Activated CD4-positive, alpha-beta memory T cell treated with anti-CD3 and anti-CD28 coated beads, Interleukin-2, amount 10 ng/mL, durations not matched to agents 7 days and 5 days (primary cell): ENCODE measurements at places on chromosomes 5 and 9.

DNA sequence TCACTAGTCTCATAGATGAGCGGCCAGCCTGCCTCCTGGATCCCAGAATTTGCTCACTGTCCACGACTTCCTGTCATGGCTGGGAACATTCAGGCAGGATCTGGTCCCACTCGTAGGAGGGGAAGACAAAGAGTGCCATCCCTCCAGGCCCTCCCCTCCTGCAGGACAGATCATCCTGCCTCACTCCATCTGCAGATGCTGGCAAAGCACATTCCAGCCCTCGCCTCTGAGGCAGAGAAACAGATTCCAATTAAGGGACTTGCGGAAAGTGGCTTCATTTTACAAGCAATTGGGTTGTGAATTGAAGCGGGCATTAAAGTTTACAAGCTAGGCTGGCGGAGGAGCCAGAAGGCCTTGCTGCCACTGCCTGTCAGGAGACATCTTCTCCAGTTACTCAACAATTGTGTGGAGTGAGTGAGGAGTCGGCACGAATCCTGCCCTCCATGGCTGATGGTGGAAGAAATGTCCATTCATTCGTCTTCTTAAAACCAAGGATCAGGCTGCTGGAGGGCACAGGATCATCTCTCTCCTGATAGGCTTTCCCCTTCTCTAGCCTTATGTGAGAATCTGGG, 41.8 kb upstream of the KCNMB1 start:
- DNase-seq, result no peak

DNA sequence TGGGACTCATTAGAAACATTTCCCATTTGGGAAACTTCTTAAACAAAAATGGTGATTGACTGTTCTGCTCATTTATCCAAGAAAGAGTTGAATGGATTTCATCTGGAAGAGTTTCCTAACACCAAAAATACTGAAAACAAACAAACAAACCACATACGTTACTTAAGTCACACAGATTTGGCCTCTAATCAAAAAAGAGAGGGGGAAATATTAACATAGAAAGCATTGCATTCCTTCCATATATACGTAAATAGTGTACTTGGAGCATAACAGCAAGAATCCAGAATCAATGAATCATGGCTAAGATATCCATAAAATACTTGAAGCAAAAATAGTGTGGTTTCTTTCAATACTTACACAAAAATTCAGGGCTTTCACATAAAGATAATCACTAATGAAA, 189.8 kb upstream of the MAP3K1 start:
- DNase-seq, result no peak

DNA sequence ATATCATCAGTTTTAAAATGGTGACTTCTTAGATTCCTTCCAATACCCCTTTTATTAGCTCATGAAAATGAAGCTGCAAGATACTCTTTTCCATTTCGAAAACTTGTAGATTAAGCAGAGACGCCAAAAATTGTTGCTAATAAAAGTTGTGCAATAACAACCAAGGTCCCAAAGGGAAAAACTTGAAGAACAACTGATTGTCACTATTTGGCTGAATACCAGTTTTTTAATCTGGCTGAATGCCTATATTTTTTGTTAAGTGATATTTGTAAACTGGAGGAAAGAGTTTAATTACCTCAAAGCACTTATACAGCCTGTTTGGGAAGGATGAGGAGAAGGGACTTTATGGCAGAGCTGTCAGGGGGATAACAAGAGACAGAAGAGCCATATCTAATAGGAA, 14.6 kb downstream of the C5orf58 start:
- DNase-seq, result no peak

DNA sequence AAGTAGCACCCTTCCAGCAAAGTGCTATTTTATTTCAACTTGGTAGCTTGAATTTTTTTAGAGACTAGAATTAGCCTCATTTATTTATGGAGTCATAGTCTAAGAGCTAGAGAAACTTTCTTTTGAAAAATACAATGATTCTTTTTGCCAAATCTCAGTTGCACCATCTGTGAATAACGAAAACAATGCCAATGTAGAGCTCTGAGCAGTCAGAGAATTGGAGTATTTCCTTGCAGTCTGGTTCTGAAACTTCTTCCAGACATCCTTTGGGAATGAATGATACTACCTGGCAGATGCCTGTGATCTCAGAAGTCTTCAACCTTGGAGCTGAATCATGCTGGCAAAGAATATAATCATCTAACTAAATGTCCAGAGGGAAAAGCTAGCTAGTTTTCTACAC, 511.5 kb upstream of the CYLC2 start:
- no peak for DNase-seq

- no peak for DNase-seq
Measured at GRCh38 chr9:89872913-89873707, 268.3 kb downstream of the GADD45G start.

DNA sequence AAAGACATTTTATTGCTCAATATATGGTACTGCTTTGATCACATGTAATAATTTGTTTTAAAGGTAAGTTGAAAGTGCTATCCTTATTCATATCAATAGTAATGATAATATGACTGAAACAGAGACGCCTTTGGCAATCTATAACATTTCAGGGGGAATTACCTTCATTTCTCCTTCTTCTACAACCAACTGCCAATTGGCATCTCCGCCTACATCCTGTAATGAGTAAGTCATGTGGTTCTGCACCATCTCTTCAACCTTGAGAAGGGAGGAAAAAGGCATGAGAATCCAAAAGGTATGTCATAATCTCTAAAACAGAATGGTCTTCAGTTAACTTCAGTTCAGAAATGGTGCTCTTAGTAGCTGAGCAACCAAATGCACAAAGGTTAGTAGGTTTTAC, 52.4 kb downstream of the HMGCR start:
- no peak for DNase-seq

- DNase-seq, result no peak
Measured at GRCh38 chr5:130017173-130017572, 112.9 kb downstream of the CHSY3 start.

DNA sequence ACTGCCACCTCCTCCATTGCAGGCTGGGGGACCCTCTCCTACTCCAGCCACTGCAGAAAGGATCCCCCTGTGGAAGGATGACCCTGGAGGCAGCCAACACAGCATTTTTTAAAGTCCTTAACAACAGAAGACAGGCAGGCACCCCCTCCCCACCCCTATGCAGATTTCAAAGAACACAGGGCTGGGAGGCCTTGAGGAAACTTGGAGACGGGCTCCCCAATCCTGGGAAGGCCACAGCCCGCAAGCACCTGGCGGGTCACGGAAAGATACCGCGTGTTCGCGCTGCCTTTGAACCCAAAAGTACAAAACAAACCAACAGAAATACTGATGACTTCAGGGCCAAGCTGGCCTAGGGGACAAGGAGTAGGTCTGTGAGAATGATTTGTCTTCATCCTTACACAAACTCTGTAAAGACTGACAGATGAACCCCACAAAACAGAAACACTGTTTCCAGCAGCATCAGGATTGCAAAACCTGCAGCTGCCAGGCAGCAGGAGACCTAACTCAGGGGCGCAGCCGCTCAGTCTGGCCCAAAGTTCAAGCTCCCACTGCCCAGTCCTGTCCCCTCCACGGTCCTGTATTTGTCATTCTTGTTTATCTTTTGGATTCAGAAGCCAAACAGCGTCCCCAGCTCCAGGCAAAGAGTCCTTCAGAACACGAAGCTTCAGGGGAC, 13.8 kb downstream of the VAV2 start:
- DNase-seq, result no peak

DNA sequence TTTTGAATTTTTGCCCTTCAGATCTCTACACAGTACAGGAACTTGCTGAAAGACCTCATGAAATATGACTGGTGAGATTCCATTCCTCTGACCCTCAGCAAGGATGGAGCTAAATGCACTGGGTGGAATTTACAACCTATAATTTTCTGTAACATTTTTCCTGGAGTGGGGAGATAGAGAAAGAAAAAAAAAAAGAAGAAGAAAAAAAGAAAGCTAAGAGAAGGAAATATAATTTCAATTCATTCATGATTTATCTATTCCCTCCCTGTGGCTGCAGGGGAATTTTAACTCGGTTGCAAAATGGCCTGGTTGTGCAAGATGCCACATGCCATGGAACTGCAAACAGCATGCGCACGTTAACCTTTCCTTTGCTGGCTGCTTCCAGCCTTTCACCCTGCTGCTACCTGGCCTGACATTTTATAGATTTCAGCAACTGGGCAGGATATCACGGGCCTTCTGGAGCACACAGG, 155.4 kb downstream of the FSTL4 start:
- DNase-seq, result no peak

DNA sequence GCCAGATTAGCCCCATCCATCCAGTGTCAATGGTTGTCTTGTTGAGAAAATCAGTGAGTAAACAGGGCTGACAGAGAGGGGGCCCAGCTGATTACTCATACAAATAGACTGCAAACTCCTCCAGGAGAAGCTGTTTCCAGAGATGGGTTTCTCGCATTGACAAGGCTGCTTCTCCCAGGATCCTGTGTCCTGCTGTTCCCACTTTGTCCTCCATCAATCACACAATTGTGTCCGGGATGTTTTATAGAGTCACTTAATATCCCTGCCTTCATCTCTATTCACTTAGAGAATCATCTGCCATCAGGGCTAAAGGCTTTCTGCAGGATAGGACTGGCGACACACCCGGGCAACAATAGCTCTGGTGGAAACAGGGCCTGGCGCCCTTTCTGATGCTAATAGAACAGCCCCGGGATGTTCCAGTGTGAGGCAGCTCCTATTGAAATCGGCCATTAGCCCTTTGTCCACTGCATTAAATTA, 71.7 kb upstream of the TBCA start:
- DNase-seq, result no peak

DNA sequence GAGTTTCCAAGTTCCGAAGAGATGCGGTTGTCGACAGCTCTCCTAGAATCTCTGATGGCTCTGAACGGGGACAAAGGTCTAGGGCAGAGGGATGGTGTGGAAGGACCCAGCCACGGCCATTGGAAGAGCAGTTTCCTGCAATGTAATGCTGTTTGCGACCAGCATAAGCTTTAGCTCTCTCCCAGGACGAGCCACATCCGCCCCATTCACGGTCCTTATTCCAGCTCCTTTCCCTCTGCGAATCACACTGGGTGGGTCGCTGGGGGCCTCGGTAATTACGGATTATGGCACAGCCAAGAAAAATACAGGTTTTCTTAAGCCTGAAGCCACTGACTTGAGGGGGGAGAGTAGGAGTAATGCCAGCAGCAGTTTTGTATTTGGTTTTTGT, 22.7 kb downstream of the ANXA2R start:
- DNase-seq, result peak; percentile 55

- DNase-seq, result no peak
Measured at GRCh38 chr9:105118636-105119035, 125.8 kb upstream of the SLC44A1 start.

- DNase-seq, result no peak
Measured at GRCh38 chr9:90046317-90046861, 441.6 kb downstream of the GADD45G start.

GRCh38 chr9:114053246-114054005, 24.7 kb downstream of the AMBP start:
- DNase-seq, result peak; percentile 6

DNA sequence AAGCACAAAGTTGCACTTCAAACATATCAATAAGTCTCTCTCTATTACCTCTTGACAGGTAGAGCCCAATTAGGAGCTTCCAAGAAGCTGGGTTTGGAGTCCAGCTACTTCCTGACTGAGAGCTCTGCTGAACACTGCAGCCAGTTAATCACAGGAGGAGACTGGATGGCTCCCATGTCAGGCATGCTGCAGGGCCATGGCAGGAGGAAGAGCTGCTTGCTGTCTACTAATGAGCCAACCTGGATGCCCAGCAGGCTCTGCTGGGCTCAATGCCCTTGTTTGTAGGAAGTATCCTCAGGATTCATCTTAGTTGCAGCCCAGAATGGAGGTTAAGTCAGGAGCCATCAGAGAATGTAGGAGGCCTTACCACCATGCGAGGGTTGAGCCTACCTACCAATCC, 91.9 kb downstream of the TMEM215 start:
- DNase-seq, result no peak

DNA sequence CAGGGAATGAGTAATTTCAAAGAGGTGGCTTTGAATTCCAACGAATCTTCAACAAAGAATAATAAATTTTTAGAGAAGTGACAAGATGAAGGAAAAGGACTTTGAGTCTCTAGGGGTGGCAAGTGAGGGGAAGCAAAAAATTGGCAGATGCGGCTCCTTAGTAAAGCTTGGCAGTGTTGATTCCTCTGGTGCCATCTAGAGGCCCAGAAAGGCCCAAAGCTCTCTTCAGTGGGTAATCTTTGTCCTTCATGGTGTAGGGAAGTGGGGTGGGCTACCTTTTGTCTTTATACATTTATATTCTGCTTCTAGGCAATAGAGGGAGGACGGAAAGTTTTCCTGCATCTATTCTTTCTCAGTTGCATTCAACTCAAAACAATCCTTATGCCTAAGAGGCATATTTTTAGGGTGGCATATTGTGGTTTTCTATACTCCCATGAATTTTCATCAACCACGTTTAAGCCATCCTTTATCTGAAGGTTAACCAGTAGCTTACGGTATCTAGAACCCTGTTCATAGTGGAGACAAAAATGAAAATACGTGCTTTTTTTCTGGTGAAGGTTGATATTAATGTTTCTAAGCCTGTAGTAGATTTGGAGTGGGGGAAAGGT, 17.5 kb upstream of the ROPN1L start:
- DNase-seq, result no peak

DNA sequence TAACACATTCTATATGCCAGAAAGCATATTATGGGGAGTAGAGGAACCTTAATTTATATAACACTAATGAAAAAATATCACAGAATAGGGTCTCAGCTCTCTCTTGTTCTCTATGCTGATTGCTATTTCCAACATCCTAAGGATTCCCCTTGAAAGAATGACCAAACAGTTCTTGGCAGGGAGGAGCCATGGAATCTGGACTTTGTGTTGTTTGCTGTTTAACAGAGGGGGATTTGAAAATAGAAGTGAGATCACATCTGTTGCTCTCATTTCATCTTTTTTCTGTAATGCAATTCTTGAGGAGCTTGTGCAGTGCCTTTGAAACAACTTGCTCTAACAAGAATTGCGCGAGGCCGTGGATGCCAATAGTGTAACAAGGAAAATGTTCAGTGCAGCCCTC, 755.3 kb downstream of the TLE1 start:
- no peak for DNase-seq

DNA sequence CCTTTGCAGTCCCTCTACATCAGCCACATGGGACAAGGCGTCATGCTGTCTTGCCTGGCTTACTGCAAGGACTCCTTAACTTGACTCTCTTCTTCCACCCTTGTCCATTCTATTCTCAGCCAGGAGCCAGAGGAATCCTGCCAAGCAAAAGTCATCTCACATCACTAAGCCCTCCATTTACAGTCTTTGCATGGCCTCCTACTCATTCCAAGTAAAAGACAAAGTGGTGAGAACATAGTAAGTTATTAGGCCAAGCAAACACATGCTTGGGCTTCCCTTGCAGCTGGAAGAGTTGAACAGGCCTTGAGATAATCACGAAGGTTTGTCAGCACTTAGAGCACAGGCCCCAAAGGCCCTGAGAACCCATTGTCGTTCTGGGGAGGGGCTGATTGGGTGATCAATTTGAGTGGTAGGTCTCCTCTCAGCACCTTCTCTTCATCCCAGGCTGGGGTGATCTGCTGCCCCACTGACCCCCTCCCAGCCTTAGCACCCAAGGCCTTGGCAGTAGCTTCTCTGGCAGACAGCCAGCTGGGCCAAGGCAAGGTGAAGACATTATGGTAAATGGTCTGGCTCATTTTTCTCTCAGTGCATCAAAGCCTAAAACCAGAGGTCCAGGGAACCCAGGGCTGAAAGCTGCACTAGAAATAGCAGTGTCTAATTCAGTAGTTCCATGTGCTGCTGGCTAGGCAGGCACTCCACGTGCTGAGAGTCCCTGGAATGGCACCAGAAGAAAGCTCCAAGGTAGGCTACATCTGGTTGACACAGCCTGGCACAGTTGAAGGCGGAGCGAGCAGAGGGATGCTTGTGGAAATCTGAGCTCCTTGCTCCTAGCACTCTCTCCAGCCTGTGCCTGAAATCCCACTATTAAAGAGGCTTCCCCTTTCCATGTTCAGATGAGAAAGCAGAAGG, 121.4 kb downstream of the ASTN2 start:
- no peak for DNase-seq

- no peak for DNase-seq
Measured at GRCh38 chr9:81649475-81650240, 39.7 kb downstream of the TLE1 start.
